ENCODE measurements at places on chromosomes 5 and 9.

- no peak for DNase-seq
Observed at GRCh38 chr5:36173426-36173825, 21.5 kb downstream of the SKP2 start.

DNA sequence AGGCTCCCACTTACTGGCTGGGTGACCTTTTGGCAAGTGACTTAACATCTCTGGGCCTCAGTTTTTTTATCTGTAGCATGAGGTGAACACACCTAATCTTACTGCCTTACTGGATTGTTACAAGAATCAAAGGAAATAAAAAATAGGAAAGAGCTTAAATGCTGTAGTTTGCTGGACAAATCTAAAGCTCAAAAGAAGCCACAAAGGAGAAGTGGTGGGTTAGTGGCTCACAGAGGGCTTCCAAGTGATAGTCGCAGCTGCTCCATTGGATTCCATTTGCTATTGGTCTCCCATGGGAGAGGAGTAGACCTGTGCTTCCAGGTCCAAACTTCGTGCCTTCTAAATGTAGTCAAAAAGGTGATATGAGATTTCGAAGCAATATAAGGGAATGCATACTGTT, 123.6 kb downstream of the SEMA6A start:
- no peak for DNase-seq

GRCh38 chr5:72441862-72442540, 65.2 kb downstream of the ZNF366 start:
- DNase-seq: no peak

GRCh38 chr9:113523421-113524141, 60.1 kb downstream of the RGS3 start:
- peak; percentile 75 for DNase-seq

DNA sequence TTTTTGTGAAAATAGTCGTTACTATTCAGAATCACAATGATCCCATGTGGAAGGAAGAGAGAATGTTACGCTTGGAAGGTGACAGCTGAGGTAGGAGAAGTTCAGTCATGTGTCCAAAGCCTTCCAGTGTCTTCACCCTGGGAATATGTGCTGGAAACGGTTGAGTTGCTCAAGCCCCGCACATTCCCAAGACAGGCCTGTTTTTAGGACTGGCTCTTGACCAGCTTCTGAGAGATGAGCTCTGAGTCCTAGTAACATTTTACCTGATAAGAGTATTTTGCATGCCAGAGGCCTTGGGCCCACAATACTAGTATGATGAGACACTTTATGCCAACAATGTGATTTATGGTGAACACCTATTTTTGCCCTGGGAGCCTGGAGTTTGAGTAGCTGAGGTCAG, 101.7 kb downstream of the LMNB1 start:
- DNase-seq: no peak

DNA sequence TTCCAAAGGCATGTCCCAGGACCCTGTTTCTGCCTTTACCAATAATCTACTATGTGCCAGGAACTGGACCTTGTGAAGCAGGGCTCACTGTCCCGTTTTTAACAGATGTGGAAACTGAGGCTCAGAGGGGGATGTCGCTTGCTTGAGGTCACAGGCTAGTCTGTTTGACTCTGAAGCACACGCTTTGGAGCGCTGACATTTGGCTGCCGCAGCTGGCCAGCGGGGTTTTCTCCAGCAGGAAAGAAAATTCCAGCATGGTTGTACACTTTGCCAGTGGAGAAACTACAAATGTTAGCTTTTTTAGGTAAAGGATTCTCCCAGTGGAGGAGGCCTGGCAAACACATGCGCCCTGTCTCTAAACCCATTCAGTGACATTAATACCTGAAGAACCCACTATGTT, 50.5 kb downstream of the SH3PXD2B start:
- DNase-seq: no peak

GRCh38 chr9:129489838-129490582, 130.9 kb downstream of the C9orf50 start:
- peak; percentile 67 for DNase-seq

GRCh38 chr9:16304301-16304700, 566.2 kb downstream of the BNC2 start:
- DNase-seq: no peak

DNA sequence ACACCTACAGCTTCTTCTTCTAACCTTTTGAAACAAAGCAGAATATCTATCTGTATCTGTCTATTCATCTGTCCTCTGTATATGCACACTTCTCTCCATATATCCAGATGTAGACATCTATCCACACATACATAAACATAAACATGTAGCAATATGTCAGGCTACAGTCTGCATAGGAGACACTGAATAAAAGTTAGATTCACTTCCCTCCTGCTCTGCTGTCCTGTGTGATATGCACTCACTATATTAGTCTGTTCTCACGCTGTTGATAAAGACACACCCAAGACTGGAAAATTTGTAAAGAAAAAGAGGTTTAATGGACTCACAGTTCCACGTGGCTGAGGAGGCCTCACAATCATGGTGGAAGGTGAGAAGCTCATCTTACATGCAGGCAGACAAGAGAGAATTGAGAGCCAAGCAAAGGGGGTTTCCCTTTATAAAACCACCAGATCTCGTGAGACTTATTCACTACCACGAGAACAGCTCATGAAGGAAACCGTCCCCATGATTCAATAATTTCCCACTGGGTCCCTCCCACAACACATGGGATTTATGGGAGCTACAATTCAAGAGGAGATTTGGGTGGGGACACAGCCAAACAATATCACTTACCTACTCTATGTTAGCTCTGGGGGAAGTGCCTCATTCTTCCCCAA, 24.1 kb downstream of the RANBP3L start:
- no peak for DNase-seq

- peak; percentile 87 for DNase-seq
Observed at GRCh38 chr9:124869986-124870560, 8.1 kb downstream of the ARPC5L start.

DNA sequence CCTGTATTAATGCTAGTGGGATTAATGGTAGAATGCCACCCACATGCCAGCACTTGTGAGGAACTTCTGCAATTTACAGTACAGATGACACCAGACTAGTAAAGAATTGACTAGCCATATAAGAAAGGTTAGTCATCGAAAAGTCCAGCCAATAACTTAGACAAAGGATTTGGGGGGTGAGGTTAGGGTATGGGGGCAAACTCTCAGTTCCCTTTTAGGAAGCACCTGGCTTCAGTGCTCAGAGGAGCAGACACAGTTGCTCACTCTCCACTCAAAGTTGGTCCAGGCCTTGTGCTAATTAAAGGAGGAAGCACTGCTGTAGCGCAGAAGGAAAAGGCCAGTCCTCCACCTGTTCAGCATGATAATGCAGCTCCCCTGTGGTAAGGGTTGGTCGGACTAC, 25.2 kb downstream of the TGFBR1 start:
- DNase-seq: no peak

- DNase-seq: no peak
Observed at GRCh38 chr9:107895501-107896001, 406.0 kb upstream of the KLF4 start.
